Uterus (tissue), 4 donors: ENCODE measurements at places on chromosomes 2 and 18. TPM values are rescaled to one million over a fixed set of nuclear protein-coding genes. Genes with fewer than 3 reads are reported as not detected.
A peak's percentile ranks its signal among the peaks of the same experiment; 100 is the strongest.

The ADD2 gene
- 5.2 TPM for total RNA-seq

DNA sequence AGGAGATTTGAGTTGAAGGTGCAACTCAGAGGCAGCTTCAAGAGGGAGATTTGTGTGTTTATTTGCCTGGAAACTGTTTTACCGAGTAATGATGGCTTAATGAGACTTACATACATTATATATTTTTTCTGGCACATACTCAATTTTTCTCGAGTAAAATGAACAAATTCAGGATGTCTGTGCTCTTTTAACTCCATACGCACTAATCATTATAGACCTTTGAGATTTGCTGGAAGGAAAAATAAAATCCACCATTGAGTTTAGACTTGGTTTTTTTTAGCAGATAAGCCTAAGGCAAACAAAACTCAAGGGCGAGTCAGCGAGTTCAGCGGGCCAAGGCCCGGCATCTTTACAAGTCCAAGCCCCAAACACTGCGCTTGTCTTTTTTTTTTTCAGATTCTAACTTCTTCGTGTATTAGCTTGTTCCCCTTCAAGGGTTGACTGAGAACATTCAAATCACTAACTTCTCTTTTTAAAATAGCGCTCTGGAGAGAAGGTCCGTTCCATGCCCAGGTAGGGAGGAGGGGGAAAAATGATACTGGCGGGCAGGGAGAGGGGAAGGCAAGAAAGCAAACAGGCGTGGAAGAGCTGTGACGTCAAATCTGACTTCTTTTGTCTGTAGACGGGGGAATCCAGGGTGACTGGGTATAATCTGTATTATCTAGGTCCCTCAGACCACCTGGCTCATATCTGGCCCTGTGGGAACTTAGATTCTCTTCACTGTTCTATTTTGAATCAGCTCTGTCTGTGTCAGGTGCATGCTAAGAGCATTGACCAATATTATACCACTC is 72.7 kb upstream of the MAP3K20 start:
- H3K4me1 ChIP-seq: no peaks in the 10 kb centered on the region

The ANKRD30B gene
- total RNA-seq: not detected

- no peak for DNase-seq
- no peaks in the 10 kb centered on the region for H3K36me3 ChIP-seq
- no peaks in the 10 kb centered on the region for H3K27me3 ChIP-seq
- no peak overlapping the region for H3K27ac ChIP-seq
- H3K4me1 ChIP-seq: no peaks in the 10 kb centered on the region
- no peak overlapping the region for H3K4me3 ChIP-seq
Observed at GRCh38 chr18:3048820-3049349, 35.9 kb upstream of the LPIN2 start.

The KCNS3 gene
- total RNA-seq: 67.6 TPM

The CNTNAP5 gene
- not detected for total RNA-seq

DNA sequence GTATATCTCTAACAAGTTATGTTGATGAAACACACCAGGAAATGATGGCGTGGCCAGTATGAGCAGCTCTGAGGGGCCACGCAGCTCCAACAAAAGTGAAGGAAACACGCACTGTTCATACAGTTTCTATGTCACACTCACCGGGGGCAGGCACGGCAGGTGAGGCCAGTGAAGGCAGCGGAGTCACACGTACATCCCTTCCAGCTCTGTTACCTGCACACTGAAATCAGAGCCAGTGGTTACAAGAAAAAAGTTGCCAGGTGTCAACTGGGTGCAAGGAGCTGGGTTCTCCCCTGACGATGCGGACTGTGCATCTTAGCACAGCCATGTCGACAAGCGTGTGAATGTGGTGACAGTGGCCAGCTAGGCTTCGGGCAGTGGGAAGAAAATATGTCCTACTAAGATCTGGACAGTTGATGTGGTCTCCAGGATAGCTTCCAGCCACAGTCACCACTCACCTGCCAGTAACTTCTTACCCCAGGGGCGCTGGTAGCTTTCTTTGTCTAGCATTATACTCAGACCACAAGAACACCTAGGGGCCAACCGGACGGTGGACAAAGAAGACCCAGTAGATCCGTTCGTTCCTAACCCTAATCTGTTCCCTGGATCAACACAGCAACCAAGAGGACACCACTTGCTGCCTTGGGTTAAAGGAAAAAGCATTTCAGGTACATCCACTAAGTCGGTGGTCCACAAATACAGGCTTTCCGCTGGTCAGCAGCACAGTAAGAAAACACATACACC is 10.1 kb downstream of the HJURP start:
- no peaks in the 10 kb centered on the region for H3K27me3 ChIP-seq
- no peak for DNase-seq
- H3K27ac ChIP-seq: no peak overlapping the region
- no peaks in the 10 kb centered on the region for H3K4me1 ChIP-seq
- H3K36me3 ChIP-seq: no peaks in the 10 kb centered on the region
- no peak overlapping the region for H3K4me3 ChIP-seq

The POU3F3 gene
- not detected for total RNA-seq

- no peaks in the 10 kb centered on the region for H3K4me1 ChIP-seq
- no peak overlapping the region for H3K27ac ChIP-seq
- no peaks in the 10 kb centered on the region for H3K27me3 ChIP-seq
- no peaks in the 10 kb centered on the region for H3K36me3 ChIP-seq
Observed at GRCh38 chr18:74163019-74163660, 14.8 kb downstream of the TIMM21 start.

The LHCGR gene
- not detected for total RNA-seq

The C2orf78 gene
- not detected for total RNA-seq

The GYPC gene
- 67.6 TPM for total RNA-seq

The SERPINB12 gene
- not detected for total RNA-seq

DNA sequence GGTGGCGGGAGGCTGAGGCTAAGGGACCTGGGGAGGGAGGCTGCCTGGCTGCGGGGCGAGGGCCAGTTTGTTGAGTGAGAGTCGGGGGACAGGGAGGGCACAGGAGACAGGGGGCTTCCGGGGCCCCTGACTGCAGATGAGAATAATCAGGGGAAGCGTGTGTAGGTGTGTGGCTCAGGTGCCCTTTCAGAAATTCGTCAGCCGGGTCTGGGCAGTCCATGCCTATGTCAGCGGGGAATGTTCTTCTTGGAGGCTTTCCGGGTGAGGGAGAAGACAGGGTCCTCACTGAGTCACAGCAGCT is 52.3 kb upstream of the OTOF start:
- no peak overlapping the region for H3K27ac ChIP-seq
- H3K4me1 ChIP-seq: no peaks in the 10 kb centered on the region
- no peaks in the 10 kb centered on the region for H3K36me3 ChIP-seq
- no peak overlapping the region for H3K4me3 ChIP-seq

DNA sequence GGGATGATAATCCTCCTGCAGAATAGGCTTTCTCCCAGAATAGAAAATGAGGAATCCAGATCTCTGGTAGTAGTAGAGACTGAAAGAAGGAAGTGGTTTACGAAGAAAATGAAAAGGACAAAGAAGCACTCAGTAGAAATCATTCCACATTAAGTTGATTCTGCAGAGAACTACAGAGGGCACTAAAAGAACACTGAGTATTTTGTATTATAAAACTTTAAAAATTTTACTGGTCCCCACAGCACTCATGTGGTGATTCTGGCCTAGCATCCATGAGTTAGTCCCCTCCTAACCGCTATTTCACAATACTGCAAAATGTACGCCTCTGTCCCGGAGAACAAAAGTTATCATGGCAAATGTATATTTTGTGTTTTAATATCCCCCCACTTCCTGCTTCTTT is 42.9 kb upstream of the SLC35F5 start:
- H3K27ac ChIP-seq: no peak overlapping the region
- no peak for DNase-seq
- H3K4me1 ChIP-seq: no peaks in the 10 kb centered on the region

The HOXD13 gene
- total RNA-seq: not detected

The VIT gene
- total RNA-seq: 0.26 TPM

DNA sequence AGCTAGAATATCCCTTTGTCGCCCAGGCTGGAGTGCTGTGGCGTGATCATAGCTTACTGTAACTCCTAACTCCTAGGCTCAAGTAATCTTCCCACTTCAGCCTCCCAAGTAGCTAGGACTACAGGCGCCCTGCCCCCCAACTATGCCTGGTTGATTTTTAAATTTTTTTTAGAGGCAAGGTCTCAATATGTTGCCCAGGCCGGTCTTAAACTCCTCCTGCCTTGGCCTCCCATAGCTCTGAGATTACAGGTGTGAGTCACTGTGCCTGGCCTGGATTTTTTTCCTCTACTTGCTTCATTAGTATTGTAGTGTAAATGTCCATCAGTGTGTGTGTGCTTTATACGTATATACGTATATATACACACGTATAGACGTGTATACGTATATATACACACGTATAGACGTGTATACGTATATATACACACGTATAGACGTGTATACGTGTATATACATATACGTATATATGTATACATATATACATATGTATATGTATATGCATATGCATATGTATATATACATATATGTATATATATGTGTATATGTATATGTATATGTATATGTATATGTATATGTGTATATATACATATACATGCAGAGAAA is 124.4 kb downstream of the DIS3L2 start:
- H3K4me1 ChIP-seq: no peaks in the 10 kb centered on the region
- H3K27me3 ChIP-seq: no peaks in the 10 kb centered on the region
- H3K27ac ChIP-seq: no peak overlapping the region

GRCh38 chr2:17231394-17231965 is 286.8 kb downstream of the RAD51AP2 start:
- no peak overlapping the region for H3K27ac ChIP-seq
- H3K4me1 ChIP-seq: no peaks in the 10 kb centered on the region
- no peak overlapping the region for H3K4me3 ChIP-seq
- DNase-seq: no peak
- no peaks in the 10 kb centered on the region for H3K36me3 ChIP-seq

DNA sequence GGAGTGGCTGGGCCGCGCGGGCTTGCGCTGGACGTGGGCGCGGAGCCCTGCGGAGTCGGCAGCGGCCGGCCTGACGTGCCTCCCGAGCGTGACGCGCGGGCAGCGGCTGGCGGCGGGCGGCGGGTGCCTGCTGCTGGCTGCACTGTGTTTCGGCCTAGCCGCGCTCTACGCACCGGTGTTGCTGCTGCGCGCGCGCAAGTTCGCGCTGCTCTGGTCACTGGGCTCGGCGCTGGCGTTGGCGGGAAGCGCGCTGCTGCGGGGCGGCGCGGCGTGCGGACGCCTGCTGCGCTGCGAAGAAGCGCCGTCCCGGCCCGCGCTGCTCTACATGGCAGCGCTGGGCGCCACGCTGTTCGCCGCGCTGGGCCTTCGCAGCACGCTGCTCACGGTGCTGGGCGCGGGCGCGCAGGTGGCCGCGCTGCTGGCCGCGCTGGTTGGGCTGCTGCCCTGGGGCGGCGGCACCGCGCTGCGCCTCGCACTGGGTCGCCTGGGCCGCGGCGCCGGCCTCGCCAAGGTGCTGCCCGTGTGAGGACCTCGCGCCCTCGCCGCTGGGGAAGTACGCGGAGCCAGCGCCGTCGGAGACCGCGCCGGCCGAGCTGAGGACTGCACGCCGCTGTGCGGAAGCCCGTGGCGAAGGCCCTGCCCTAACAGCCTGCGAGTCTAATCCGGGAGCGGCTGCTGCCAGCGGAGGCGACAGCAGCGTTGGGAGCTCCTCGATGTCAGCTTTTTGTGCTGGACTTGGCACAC is 526 bp downstream of the SFT2D3 start:
- H3K27ac ChIP-seq: peak overlapping the region; percentile 96
- peak overlapping the region; percentile 93 for H3K4me3 ChIP-seq
- peaks cover 7% of the 10 kb centered on the region for H3K4me1 ChIP-seq

DNA sequence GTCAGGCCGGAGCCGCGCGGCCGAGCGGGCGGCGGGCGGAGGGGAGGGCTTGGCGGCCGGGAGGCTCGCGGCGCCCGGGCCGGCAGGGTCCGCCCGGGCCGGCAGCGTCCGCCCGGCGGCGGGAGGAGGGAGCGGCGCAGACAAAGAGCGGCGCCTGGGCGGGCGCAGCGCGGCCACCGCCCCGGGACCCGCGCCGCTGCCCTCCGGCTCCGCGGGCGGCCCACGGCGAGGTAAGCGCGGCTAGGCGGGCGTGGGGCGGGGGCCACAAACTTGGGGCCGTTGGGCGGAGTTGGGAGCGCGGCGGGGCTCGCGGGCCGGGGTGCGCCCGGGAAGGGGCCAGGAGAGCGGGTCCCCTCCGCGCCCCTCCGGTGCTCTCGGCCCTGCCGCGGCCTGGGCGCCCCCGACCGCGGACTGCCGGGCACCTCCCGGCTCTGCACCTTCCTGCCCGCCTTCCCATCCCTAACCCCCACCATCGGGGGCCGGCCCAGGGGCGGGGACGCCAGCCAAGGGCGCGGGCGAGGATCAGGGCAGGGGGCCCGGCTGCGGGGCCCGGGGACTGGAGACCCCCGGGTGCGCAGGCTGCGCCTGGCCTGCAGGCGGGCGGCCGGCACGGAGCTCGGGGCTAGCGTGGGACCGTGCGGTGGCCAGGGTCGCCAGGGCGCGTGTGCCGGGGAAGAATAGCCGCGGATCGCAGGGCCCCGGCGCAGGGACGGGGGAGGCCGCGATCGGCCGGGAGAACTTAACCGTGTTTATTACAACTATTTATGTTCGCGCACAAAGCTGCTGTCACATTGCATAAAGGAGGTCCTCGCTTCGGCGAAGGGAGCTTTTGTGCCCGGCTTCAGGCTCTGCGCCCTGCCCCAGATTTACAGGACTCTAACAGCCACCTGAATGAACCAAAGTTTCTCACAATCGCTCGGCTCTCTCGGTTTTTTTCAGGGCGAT is at the start of gene NCK2:
Gene NCK2 (plus strand): TSS at position 4 of the 945 bp plus-strand sequence. CDS start 110,152 bp downstream, outside the sequence.
- no peak for DNase-seq
- H3K27me3 ChIP-seq: no peaks in the 10 kb centered on the region
- peak within 1 kb of the TSS; percentile 92 for H3K27ac ChIP-seq

GRCh38 chr2:191565647-191566198 is 112.2 kb upstream of the NABP1 start:
- H3K4me1 ChIP-seq: no peaks in the 10 kb centered on the region
- no peak overlapping the region for H3K4me3 ChIP-seq
- H3K36me3 ChIP-seq: no peaks in the 10 kb centered on the region

DNA sequence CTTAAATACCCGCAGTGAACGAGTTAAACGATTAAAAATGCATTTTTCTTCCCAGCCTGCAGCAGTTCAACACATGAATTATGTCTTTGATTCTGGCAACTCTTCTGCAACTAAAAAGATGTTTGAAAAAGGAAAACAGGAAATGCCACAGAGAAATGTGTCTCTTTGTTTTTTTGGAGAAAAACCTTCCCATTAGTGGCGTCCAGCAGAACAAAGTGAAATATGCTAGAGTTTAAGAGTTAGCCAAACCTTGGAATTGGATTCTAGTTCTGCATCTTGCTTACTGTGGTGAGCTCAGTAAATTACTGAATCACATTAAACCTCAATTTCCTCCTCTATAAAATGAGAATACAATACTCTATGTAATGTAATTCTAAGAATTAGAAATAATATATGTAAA is 900.2 kb upstream of the ACVR2A start:
- no peak overlapping the region for H3K4me3 ChIP-seq
- H3K36me3 ChIP-seq: no peaks in the 10 kb centered on the region
- peaks cover 2% of the 10 kb centered on the region for H3K4me1 ChIP-seq
- no peak for DNase-seq

The DYSF gene
- total RNA-seq: 10.2 TPM

The NFATC1 gene
- total RNA-seq: 25.1 TPM

The ALMS1 gene
- 21.5 TPM for total RNA-seq

GRCh38 chr2:120729406-120730399 is 6.0 kb upstream of the GLI2 start:
- no peaks in the 10 kb centered on the region for H3K27me3 ChIP-seq
- H3K27ac ChIP-seq: peak overlapping the region; percentile 11
- DNase-seq: peak; percentile 55
- H3K4me3 ChIP-seq: no peak overlapping the region
- no peaks in the 10 kb centered on the region for H3K36me3 ChIP-seq
